ENCODE measurements at places on chromosomes 7 and 10. TPM values are rescaled to one million over a fixed set of nuclear protein-coding genes. Genes with fewer than 3 reads are reported as not detected.

Gene CLEC5A
- 0.34 TPM for total RNA-seq

Gene LUC7L2
- 102 TPM for total RNA-seq

Gene MICALL2
- 5.1 TPM for total RNA-seq

Gene EPHA1
- not detected for total RNA-seq

Gene NDUFB8
- 84.9 TPM for total RNA-seq

Measured in subcutaneous adipose tissue (tissue), 4 donors.